ENCODE measurements at places on chromosomes 11 and 22. TPM values are rescaled to one million over a fixed set of nuclear protein-coding genes. Genes with fewer than 3 reads are reported as not detected.
A peak's percentile ranks its signal among the peaks of the same experiment; 100 is the strongest.

DNA sequence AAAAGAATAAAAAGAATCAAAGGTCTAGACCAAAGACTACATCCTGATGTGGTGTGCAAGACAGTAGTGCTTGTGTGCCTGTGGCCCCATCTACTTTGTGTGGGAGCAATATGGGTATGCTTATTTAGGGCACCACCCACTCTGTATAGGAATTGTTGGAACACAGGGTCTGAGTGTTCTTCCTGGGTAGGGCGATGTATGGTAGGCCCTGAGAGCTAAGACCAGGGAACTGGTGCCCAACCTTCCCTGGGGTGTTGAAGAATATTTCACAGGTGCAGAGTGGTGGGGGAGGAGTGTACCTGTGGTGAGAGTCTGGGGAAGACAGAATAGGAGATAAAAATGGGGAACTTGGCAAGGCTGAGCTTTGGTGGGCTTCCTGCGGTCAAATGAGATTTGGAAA, 41.9 kb downstream of the MICAL2 start:
- H3K4me3 ChIP-seq: no peak overlapping the region
- H3K4me1 ChIP-seq: no peaks in the 10 kb centered on the region
- no peak overlapping the region for H3K27ac ChIP-seq

Gene SLC6A5
- polyA plus RNA-seq: not detected

- H3K27me3 ChIP-seq: no peaks in the 10 kb centered on the region
- DNase-seq: no peak
- H3K36me3 ChIP-seq: no peaks in the 10 kb centered on the region
- H3K4me1 ChIP-seq: no peaks in the 10 kb centered on the region
Measured at GRCh38 chr11:94557992-94558391, 9.2 kb upstream of the PIWIL4 start.

- no peaks in the 10 kb centered on the region for H3K36me3 ChIP-seq
- no peak for DNase-seq
- H3K4me1 ChIP-seq: peaks cover 15% of the 10 kb centered on the region
- H3K27me3 ChIP-seq: no peaks in the 10 kb centered on the region
Measured at GRCh38 chr22:23530766-23531282, 49.3 kb downstream of the IGLL1 start.

DNA sequence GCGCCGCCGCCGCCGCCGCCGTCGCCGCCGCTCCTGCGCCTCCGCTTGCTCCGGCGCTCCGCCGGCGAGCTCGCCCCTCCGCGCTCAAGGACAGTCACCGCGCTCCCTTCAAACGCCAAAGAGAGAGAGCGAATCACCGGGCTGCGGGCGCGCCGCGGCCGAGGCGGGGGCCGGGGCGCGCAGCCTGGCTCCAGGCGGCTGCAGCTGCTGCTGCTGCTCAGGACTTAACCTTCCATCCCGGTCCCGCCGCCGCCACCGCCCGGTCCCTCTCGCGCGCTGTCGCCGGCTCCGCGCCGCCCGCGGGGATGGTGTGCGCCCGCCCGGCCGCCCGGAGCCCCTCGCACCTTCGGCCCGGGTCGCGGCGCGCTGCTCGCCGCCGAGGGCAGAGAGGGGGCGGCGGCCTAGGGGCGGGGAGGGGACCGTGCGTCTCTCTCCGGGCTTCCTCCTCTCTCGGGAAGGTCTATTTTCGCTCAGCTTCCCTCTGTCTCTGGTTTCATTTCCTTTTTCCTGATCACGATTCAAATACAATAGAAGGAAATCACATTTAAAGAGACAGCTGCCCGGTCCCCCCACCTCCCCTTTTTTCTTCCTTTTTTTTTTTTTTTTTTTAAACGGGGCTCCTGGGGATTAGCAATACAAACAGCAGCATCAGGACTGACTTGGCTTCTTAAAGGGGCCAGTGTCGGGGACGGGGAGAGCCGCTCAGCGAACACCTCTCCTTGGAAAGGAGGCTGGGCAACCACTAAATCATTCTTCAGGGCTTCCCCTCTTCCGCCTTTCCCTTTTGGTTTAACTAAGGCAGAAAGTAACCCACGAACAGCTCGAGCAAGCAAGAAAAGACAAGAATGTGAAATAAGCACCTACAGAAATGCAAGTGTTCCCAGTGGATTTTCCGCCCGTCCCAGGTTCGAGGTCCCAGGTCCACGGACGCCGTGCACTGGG, 22.1 kb downstream of the LMO2 start:
- H3K27ac ChIP-seq: peak overlapping the region; percentile 70
- H3K4me3 ChIP-seq: peak overlapping the region; percentile 68
- peak; percentile 44 for DNase-seq
- peaks cover 6% of the 10 kb centered on the region for H3K4me1 ChIP-seq
- no peaks in the 10 kb centered on the region for H3K36me3 ChIP-seq
- peaks cover 6% of the 10 kb centered on the region for H3K27me3 ChIP-seq

Gene TRIM6
- polyA plus RNA-seq: 7.4 TPM

DNA sequence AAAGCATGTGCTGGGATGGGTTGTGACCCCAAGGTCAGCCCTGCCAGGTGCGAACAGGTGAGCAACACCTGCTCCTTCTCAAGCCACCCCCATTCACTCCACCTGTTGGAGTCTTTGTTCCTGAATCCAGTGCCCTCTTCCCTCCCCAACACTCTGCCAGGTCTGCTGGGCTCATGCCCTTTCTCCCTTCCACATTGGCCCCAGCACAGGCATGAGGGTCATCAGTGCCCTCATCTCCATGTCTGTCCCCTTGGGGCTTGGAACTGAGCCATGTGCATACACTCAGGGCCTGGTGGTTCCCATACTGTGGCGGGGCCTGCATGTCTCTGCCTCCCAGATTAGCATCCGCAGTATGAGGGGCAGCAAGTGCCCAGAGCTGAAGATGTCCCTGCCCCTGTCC, 19.1 kb downstream of the RFPL2 start:
- DNase-seq: no peak
- H3K27ac ChIP-seq: no peak overlapping the region
- no peak overlapping the region for H3K4me3 ChIP-seq
- H3K4me1 ChIP-seq: no peaks in the 10 kb centered on the region
- no peaks in the 10 kb centered on the region for H3K27me3 ChIP-seq
- H3K36me3 ChIP-seq: no peaks in the 10 kb centered on the region

GRCh38 chr22:23124611-23125511, 16.9 kb downstream of the RSPH14 start:
- H3K27me3 ChIP-seq: no peaks in the 10 kb centered on the region
- no peak for DNase-seq
- no peak overlapping the region for H3K4me3 ChIP-seq
- peaks cover 4% of the 10 kb centered on the region for H3K4me1 ChIP-seq
- no peak overlapping the region for H3K27ac ChIP-seq

Gene CSKMT
- polyA plus RNA-seq: 8.2 TPM

- no peaks in the 10 kb centered on the region for H3K4me1 ChIP-seq
- no peak overlapping the region for H3K4me3 ChIP-seq
- DNase-seq: peak; percentile 90
- H3K36me3 ChIP-seq: no peaks in the 10 kb centered on the region
- H3K27ac ChIP-seq: peak overlapping the region; percentile 43
- no peaks in the 10 kb centered on the region for H3K27me3 ChIP-seq
Measured at GRCh38 chr11:75475767-75476650, 43.0 kb upstream of the KLHL35 start.

Gene OR5F1
- polyA plus RNA-seq: not detected

Gene STARD10
- 127 TPM for polyA plus RNA-seq

GRCh38 chr11:104873252-104873651, 25.0 kb downstream of the CASP12 start:
- H3K27me3 ChIP-seq: no peaks in the 10 kb centered on the region
- H3K4me1 ChIP-seq: no peaks in the 10 kb centered on the region
- H3K36me3 ChIP-seq: no peaks in the 10 kb centered on the region
- H3K27ac ChIP-seq: no peak overlapping the region

Gene RIBC2
- not detected for polyA plus RNA-seq

DNA sequence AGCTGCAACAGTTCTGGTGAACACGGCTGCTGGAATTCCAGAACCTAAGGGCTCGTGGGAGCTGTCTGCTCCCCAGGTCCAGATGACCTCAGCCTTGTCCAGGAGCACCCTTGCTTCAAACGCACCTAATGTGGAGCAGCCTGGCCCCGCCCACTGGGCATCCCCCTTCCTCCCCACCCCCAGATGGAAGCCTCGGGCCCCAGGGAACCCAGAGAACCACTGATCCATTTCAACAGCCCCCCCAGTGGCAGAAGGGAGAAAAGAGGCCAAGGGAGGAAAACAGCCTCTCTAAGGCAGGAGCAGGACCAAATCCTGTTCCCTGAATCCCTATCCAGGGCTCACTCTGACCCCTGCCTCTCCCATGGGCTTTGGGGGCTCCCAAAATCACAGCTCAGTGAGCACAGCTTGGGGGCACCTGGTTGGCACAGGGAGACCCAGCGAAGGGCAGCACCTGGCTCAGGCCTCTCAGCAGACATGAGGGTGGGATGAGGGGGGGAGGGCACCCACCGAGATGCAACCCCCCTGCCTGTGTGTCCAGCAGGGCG, 1.2 kb downstream of the CYTH4 start:
- H3K4me3 ChIP-seq: no peak overlapping the region
- no peak overlapping the region for H3K27ac ChIP-seq
- H3K4me1 ChIP-seq: no peaks in the 10 kb centered on the region
- no peaks in the 10 kb centered on the region for H3K27me3 ChIP-seq

- no peak for DNase-seq
- H3K27ac ChIP-seq: no peak overlapping the region
- H3K4me3 ChIP-seq: no peak overlapping the region
- no peaks in the 10 kb centered on the region for H3K36me3 ChIP-seq
- H3K27me3 ChIP-seq: peaks cover 3% of the 10 kb centered on the region
Measured at GRCh38 chr22:49193348-49193747, 634.3 kb downstream of the BRD1 start.

- no peak overlapping the region for H3K27ac ChIP-seq
- no peaks in the 10 kb centered on the region for H3K36me3 ChIP-seq
- peaks cover 2% of the 10 kb centered on the region for H3K27me3 ChIP-seq
- no peaks in the 10 kb centered on the region for H3K4me1 ChIP-seq
Measured at GRCh38 chr11:36586543-36586942, 7.8 kb upstream of the IFTAP start.

Gene WEE1
- 7.9 TPM for polyA plus RNA-seq

GRCh38 chr11:60809249-60809648, 24.1 kb downstream of the MS4A10 start:
- no peaks in the 10 kb centered on the region for H3K4me1 ChIP-seq
- H3K4me3 ChIP-seq: no peak overlapping the region
- H3K36me3 ChIP-seq: no peaks in the 10 kb centered on the region
- H3K27me3 ChIP-seq: no peaks in the 10 kb centered on the region
- no peak for DNase-seq

- peaks cover 7% of the 10 kb centered on the region for H3K36me3 ChIP-seq
- no peaks in the 10 kb centered on the region for H3K27me3 ChIP-seq
- H3K27ac ChIP-seq: no peak overlapping the region
- H3K4me1 ChIP-seq: no peaks in the 10 kb centered on the region
Measured at GRCh38 chr11:70354629-70355028, 43.7 kb upstream of the CTTN start.

Gene PATE4
- not detected for polyA plus RNA-seq

- no peak overlapping the region for H3K27ac ChIP-seq
- no peaks in the 10 kb centered on the region for H3K27me3 ChIP-seq
- no peak for DNase-seq
- H3K36me3 ChIP-seq: no peaks in the 10 kb centered on the region
- no peak overlapping the region for H3K4me3 ChIP-seq
- H3K4me1 ChIP-seq: no peaks in the 10 kb centered on the region
Measured at GRCh38 chr22:48370508-48371325, 1457.0 kb downstream of the BRD1 start.

DNA sequence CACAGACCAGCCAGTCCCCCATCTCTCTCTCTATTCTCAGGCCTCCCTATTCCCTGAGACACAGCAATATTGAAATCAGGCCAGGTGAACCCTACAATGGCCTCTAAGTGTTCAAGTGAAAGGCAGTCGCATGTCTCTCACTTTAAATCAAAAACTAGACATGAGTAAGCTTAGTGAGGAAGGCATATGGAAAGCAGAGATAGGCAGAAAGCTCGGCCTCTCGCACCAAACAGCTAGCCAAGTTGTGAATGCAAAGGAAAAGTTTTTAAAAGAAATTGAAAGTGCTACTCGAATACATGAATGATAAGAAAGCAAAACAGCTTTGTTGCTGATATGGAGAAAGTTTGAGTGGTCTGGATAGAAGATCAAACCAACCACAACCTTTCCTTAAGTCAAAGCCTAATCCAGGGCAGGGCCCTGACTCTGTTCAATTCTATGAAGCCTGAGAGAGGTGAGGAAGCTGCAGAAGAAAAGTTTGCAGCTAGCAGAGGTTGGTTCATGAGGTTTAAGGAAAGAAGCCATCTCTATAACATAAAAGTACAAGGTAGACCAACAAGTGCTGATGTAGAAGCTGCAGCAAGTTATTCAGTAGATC, 19.8 kb upstream of the MPZL2 start:
- H3K36me3 ChIP-seq: no peaks in the 10 kb centered on the region
- DNase-seq: no peak
- H3K4me1 ChIP-seq: no peaks in the 10 kb centered on the region
- H3K27ac ChIP-seq: no peak overlapping the region
- H3K4me3 ChIP-seq: no peak overlapping the region

GRCh38 chr22:30262112-30262511, 4.5 kb downstream of the OSM start:
- no peaks in the 10 kb centered on the region for H3K36me3 ChIP-seq
- DNase-seq: no peak
- peaks cover 4% of the 10 kb centered on the region for H3K4me1 ChIP-seq
- no peaks in the 10 kb centered on the region for H3K27me3 ChIP-seq
- no peak overlapping the region for H3K4me3 ChIP-seq

Gene KRTAP5-11
- polyA plus RNA-seq: not detected

DNA sequence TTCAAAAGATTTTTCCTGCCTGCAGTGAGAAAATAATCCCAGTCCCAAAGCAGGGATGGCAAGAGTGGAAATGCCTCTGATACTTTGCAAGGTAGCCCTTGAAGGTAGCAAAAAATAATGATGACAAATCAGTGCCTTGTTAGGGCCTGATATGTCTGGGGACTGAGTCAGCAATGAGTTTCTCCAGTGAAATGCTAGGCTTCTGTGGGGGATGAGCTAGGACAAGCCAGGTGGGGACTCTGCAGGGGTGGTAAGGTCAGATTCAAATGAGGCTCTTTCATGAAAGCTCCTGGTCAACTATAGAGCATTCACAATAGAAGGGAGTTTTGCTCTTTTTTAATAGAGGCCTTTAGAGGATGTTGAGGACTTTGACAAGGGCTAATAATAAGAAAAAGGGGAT, 77.7 kb downstream of the ME3 start:
- H3K4me3 ChIP-seq: no peak overlapping the region
- H3K27ac ChIP-seq: no peak overlapping the region
- no peak for DNase-seq
- H3K4me1 ChIP-seq: peaks cover 16% of the 10 kb centered on the region
- no peaks in the 10 kb centered on the region for H3K36me3 ChIP-seq

Gene NPAS4
- polyA plus RNA-seq: not detected

Gene C11orf91
- polyA plus RNA-seq: not detected
